ENCODE measurements at places on chromosomes 16 and 17.

DNA sequence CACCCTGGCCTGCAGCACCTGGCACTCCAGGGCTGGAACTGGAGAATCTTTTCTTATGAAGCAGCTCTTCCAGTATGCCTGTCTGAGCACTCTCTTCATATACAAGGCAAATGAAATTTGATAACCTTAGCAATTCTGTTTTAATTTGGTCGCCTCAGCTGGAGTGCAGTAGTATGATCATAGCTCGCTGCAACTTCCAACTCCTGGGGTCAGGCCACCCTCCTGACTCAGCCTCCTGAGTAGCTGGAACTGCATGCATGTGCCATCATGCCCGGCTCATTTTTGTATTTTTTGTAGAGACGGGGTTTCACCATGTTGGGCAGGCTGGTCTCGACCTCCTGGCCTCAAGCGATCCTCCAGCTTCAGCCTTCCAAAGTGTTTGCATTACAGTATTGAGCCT lies 140.8 kb upstream of the CHMP6 start:
- no peak for DNase-seq

GRCh38 chr17:50028736-50029120 lies 27.2 kb upstream of the ITGA3 start:
- DNase-seq, result no peak

GRCh38 chr17:68867759-68868516 lies 87.3 kb downstream of the ABCA8 start:
- no peak for DNase-seq

DNA sequence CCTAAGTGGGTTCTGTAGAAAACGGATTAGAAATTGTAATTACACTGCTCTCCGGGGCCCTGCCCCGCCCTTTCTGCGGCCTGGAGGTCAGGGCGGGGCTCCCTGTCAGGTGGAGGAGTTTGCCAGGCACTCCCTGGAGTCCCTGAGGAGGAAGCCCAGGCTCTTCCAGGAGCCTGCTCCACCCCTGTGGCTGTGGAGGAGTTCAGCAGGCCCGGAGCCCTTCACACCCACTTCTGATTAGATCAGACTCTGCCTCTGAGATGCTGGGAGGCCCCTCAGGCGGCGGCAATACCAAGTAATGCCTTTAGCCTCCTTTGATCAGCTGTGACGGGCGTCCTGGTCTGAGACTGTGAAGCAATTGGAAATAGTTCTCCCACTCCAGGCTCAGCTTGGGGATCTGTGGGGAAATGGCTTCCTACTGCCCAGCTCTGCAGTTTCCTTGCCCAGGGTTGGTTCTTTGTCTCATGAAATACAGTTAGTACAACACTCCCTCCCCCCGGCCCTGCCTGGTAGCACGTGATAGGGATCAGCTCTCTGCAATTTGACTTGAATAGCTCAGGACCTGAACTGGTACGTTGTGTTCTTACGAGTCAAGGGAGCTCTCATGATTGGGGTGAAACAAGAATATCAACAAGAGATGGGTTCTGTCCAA lies 22.3 kb downstream of the BAIAP2 start:
- DNase-seq, result peak; percentile 94

DNA sequence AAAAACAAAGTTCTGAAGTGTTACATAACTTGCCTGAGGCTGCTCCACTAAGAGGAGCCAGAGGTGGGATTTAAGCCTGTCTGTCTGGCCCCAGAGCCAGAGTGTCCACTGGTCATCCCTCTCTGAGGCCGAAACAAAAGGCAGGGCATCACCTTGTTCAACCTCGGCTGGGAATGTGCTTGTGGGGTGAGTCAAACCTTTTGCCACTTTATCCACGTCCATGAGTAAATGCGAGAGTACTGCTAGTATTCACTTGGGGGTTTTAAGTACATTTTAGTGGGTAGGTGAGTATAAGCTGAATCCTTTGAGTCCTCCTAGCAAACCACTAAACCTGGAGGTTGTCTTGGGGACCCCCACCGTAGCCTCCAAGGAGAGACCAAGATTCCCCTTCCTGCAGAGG lies 103.5 kb downstream of the STX8 start:
- no peak for DNase-seq

DNA sequence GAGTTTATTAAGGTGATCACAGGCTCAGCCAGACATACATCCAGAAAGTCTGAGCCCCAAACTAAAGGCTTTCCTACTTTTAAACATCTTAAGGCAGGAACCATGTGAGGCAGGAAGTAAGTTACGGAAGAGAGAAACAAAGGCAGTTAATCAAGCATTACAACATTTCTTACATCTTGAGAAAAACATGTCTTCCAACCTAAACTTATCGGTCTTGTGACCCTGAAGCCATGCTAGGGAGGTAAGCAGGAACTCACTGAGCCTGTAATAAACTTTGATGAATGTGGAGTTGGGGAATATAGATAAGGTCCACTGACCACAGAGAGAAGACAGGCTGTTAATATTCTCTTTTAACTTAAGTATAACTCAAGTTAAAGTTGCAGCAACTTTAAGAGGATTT lies 3.5 kb upstream of the ACSM3 start:
- no peak for DNase-seq

- no peak for DNase-seq
These were observed 3.5 kb downstream of the E4F1 start for GRCh38 chr16:2226918-2227317.

- no peak for DNase-seq
These were observed 7.2 kb downstream of the CTF1 start for GRCh38 chr16:30903596-30903995.

DNA sequence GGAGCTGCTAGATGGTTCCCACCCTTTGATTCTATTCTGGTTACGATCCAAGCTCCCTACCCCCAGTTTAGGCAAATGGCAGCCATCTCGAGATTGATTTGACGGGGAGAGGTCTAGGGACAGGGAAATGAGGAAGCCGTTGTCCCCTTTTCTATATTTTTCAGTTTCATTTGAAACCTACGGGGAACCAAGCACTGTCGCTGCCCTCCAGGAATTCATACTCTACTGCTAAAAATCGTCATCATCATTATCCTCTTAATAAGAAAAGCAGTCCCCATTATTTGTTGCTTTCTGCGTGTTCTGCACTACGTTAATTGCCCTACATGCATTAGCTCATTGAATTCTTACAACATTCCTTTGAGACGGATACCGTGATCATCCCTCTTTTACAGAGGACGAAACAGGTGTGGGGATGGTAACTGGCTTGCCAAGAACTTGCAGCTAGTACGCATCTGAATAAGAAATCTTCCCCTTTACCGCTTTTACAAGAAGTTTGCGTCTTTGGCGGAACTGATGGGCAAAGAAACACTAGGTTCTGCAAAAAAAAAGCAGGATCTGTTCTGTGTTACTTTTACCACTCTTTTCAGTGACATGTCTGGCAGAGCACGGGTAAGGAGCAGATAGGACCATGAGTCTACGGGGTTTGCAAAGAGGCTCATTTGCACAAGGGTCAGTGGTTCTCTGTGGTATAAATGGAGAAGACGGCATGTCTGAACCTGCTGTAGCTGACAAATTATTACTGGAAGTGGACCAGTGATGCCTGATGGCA lies 1.1 kb downstream of the CCP110 start:
- DNase-seq, result peak; percentile 32

- DNase-seq, result no peak
These were observed 142.6 kb downstream of the UTP18 start for GRCh38 chr17:51402899-51403298.

GRCh38 chr17:17790637-17791464 lies 45.9 kb downstream of the SREBF1 start:
- DNase-seq, result no peak

DNA sequence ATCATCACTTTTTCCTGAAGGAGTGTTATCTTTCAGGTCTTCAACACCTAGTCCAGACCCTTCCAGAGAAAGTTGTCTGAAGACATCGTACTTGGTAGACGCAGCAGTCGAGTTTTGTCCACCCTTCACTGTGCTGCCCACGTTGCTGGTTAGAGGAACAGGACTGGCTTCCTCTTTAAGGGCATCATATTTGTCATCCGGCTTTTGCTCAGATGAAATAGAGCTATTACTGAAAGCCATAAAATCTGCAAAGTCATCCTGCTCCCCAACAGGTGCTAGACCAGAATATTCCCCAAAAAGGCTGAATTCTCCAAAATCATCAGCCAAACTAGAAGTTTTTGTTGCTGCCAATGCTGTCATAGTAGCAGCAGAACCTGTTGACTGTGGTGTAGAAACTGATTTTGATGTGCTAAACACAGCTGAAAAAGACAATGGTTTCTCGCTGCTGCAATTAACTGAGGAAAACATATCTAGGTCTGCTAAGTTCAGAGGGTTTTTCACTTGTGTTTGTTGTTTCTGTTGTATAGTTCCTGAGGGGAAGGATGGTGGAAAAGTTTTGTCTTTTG lies 55.7 kb downstream of the SYNRG start:
- DNase-seq, result no peak

GRCh38 chr16:7998789-7999453 lies 591.4 kb downstream of the TMEM114 start:
- DNase-seq, result no peak

DNA sequence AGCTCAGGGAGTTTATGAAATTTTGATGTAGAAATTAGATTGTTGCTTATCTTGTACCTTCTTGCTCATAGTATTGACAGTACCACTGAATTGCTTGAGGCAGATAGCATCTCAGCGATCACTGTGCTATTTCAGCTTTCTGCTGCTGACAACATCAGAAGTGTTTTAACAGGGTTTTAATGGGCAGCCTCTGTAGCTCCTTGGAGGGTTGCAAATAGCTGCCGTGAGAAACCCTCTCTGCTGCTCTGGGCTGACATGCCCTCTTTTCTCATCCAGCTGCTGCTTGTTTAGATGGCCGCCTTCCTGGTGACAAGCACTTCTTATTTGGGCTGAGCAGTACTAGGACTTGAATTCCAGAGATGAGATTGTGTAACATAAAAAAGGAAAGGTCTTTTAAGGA lies 180.2 kb upstream of the TBX2 start:
- DNase-seq, result no peak

GRCh38 chr17:50866950-50867362 lies 802 bp upstream of the TOB1 start:
- DNase-seq, result peak; percentile 44

GRCh38 chr17:72315122-72315913 lies 194.5 kb downstream of the SOX9 start:
- no peak for DNase-seq

GRCh38 chr17:78974635-78975591 lies 4.8 kb downstream of the LGALS3BP start:
- DNase-seq, result peak; percentile 73

- no peak for DNase-seq
These were observed 232.7 kb downstream of the MAF start for GRCh38 chr16:79367822-79368221.

- no peak for DNase-seq
These were observed 525.6 kb downstream of the XYLT1 start for GRCh38 chr16:16945207-16945606.

DNA sequence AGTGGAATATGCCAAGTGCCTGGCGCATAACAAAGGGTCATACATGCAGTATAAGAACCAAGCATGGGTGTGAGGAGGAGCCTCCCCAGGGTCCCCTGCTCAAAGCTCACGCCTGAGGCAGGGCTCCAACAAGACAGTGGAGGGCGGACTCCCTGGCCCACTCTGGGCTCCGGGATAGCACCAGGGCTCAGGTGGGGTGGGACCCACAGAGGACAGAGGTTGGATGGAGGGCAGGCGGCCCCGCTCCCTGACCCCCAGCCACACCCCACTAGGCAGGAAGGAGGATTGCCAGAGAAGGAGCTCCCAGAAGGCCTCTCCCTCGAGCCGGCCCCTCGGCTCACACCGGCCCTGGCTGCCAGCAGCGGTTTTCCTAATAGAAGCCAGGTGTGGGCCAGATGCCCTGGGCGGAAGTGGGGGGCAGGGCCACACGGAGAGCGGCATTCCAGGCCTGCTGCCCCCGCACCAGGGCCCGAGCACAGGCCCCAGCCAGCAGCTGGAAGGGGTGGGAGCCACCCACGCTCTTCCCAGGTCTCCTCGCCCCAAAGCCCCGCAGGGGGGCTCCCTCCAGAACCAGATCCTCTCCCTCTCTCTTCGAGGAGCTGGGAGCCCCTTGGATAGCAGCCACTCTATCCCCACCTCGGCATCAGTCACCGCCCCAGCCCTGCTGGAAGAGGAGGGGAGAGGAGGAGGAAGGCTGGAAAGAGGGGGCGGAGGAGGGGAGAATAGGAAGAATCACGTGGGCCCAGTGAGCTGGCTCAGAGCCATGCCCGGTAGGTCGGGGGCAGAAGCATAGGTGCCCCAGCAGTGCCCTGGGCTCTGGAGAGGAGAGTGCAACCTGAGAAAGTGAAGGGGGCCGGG lies 21.0 kb downstream of the VASN start:
- DNase-seq, result peak; percentile 79

GRCh38 chr17:494601-495265 lies 142.1 kb upstream of the RPH3AL start:
- DNase-seq, result no peak

DNA sequence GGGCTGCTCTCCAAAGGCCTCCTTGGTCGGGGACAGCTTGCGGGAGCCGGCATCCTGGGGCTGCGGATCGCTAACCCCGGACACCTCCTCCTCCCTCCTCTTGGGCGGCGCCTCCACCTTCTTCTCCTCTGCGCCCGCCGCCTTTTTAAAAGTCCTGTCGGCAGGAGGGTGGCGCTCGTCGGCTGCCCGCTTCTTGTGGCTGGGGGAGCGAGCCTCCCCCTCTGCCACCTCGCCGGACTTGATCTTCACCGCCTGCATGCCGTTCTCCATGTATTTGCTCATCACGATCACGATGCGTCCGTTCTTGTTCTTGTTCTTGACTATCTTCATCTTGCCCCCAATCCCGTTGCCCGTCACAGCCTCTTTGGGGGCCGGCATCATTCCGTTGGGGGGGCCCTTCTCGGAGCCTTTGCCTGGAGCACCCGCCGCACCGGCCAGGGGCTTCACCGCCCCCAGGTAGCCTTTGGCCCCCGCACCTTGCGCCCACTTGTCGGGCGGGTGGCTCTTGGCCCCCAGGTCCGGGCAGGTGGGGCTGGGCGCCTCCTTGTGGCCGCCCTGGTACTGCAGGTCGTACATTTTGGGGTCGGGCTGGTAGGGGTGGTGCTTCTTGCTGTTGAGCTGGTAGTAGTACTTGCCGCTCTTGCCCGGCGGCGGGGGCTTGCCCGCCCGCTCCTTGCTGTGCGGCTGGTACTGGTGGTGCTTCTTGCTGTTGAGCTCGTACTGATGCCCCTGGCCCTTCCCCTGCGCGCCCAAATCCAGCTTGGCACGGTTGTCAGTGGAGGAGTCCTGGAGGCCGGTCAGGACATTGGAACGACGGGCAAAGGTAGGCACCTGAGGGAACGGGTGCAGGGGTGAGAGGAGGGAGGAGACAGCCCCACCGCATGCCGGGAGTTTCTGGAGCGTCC lies 4.4 kb downstream of the CBX4 start:
- no peak for DNase-seq

- no peak for DNase-seq
These were observed 28.1 kb downstream of the HEATR3 start for GRCh38 chr16:50093607-50094539.

DNA sequence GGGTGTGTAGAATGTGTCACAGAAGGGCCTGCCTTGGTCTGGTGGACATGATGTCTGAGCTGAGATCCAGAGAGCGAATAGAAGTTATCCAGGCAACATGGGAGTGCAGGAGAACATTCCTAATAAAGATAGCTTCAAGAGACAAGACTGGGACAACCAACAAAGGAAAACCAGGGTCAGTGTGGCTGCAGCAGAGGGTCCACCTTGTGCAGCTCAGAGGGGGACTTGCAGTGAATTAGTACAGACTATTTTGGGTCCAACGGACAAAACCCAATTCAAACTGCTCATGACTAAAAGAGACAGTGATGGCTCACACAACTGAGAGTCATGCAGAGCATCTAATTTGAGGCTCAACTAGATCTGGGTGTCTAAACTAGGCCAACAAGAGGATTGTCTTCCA lies 192.1 kb downstream of the CBLN1 start:
- DNase-seq, result no peak

Measured in RWPE1 (cell line).